HepG2 (cell line): ENCODE measurements at places on chromosomes 12 and 14. TPM values are rescaled to one million over a fixed set of nuclear protein-coding genes. Genes with fewer than 3 reads are reported as not detected.

DNA sequence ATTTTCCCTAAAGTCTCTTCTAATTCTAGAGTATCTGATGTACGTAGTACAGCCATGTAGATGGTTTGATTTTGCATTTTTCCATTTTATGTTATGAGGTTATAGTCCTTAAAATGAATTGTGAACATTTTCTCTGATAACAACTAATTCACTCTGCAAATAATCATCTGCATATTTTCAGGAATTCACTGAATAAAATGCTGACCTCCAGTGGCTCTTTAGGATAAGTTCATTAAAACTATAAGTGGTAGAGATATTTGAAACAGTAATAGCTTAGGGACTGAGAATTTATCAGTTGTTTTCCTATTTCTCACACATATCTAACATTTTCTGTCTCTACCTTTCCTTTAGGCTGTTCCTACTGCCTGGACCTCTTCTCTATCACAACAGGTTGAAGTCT lies 4.4 kb downstream of the MSRB3 start:
- no peak for DNase-seq

Gene SRGAP1
- polyA plus RNA-seq, result 3.1 and 3.4 TPM in 2 replicates

GRCh38 chr14:61271552-61271951 lies 9.6 kb downstream of the TMEM30B start:
- DNase-seq, result no peak

Gene ATXN7L3B
- 18.0 and 20.1 TPM in 2 replicates for polyA plus RNA-seq

DNA sequence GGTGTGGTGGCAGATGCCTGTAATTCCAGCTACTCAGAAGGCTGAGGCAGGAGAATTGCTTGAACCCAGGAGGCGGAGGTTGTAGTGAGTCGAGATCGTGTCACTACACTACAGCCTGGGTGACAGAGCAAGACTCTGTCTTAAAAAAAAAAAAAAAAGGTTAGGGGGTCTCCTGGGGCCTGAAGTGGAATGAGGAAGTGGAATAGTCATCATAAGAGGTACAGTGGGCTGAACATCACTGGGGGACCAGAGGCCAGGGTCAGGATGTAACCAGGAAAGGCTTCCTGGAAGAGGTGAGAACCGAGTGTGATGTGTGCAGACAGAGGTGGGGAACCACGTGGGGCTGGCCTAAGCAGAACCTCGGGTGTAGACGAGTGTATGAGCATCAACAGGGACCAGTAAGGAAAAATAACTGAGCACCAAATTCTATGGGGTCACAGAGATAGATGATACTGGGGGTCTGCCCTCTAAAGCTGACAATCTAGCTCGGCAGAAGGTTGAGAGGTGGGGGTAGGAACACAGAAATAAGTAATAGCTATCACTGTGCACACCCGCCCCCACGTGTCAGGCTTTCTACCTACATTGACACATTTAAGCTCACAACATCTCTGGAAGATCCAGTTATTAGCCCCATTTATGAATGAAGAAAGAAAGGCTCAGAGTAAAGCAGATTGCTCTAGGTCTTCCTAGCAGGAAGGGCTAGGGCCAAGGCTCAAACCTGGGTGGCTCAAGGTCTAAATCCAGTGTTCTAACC lies 5.0 kb upstream of the COX6A1 start:
- no peak for DNase-seq

Gene P2RX2
- polyA plus RNA-seq, result not detected in 2 replicates

GRCh38 chr12:89468648-89469326 lies 55.8 kb downstream of the GALNT4 start:
- no peak for DNase-seq

DNA sequence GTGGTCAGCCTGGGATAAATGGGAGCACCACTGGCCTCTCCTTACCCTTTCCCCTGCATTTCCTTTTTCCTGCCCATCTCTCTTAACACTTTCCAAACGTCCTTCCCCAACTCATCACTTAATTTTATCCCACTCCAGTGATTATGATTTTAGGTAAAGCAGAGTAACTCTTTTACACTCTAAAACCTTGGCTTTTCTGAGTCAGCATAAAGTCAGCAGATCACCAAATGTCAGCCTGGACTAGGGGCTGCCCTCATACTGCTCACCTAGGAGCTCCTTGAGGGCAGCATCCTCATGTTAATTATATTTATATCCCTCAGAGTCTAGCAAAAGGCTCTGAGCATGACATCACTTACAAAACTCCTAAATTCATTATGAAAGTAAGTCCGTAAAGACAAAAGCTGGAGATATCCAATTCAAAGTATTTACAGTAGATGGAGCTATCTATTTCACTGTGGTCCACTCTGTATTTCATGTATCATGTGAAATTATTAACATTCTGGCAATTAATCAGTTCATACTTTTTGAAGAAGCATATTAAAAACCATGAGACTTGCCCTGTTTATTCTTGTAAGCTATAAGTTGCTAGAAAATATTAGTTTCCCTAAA lies 17.0 kb upstream of the DICER1 start:
- no peak for DNase-seq

- DNase-seq, result no peak
Measured at GRCh38 chr14:102457509-102457908, 52.1 kb downstream of the ANKRD9 start.

- DNase-seq, result no peak
Measured at GRCh38 chr12:49967777-49968250, 4.9 kb upstream of the AQP6 start.

Gene EEA1
- polyA plus RNA-seq, result 2.6 and 5.0 TPM in 2 replicates

DNA sequence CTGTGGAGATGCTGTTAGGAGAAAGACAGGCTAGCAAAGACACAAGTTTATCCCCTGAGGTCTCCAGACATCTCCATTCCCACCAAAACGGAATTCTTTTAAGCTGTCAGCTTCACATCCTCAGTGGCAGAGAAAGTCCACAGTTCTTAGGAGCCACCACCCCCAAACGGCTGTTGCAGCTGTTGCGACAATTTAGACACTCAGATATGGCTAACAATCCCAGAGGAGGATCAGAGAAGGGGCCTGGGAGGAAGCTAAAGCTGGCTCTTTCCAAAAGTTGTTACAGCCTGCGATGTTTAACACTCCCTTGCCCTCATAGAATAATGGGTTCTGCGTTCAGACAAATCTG lies 1.9 kb upstream of the ATP5MC2 start:
- no peak for DNase-seq

GRCh38 chr14:96776791-96777190 lies 20.4 kb upstream of the VRK1 start:
- DNase-seq, result no peak

GRCh38 chr12:39588348-39588747 lies 31.3 kb downstream of the ABCD2 start:
- DNase-seq, result no peak

DNA sequence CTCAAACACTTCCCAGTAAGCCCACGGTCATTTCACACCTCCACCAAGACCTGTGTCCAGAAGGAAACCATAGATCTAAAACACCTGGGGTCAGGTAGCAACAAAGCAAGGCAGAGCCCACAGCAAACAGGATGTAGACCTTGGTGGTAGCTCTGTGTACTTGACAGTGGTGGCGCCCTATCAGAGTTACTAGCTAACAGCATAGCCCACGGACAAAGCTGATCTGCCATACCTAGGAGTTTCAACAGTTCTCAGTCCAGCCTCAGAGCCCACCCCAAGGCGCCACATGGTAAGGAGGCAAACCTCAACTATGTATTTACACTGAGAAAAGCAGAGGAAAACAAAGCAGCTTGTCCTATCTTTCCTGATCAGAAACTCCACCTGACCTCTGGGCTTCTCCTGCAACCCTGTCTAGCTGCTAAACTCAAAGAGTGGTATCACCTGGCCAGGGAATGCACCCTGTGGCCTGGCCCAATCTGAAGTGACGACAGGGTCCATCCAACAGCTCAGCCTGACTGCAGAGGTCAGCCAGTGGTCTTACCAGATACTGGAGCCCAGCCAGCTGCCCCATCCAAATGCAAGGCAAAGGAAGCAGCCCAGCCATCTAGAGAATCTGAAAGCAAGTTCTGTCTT lies 46.3 kb downstream of the STON2 start:
- DNase-seq, result no peak

Gene PTPRO
- 0.04 TPM in 1 of 2 replicates, not detected in the other for polyA plus RNA-seq
